ENCODE measurements at places on chromosomes 4 and X.

DNA sequence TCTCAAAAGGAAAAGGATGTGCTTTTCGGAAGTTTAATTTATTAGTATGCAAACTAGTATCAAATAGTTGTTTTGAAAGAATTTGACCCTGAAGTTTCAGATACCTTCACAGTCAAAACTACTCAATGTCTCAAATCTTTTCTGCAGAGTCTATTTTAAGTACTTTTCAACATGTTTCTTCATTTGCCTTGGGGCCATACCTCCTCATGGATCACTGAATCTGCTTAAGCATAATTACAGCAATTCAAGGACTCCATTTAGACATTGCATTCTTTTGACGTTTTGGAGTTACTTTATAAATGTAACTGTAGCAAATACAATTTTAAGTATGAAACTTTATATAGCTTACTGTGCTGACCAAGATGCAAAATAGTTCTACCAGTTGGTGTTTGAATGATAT is 25.5 kb downstream of the PALLD start:
- DNase-seq, result no peak

DNA sequence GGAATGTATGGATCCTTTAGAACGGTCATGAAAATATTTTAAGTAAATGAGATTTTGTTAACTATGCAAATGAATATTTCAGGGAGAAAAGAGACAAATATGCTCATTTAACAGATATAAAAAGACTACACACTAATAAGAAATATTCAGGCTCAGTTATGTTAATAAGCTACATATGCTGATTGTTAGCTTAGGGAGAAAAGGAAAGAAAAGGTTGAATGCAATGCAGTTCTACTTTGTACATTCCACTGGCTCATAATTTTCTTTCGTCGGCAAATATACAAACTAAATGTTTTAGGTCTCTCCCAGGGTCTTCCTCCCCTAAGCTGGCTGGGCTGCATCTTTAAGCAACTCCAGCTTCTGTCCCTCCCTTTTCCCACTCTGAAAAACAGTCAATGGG is 2.7 kb upstream of the RTL3 start:
- no peak for DNase-seq

- DNase-seq, result no peak
Observed at GRCh38 chr4:54779476-54780148, 121.9 kb downstream of the KIT start.

- no peak for DNase-seq
Observed at GRCh38 chr4:931194-931959, 739 bp downstream of the GAK start.

GRCh38 chrX:119495734-119496726 is 27.8 kb downstream of the SLC25A5 start:
- no peak for DNase-seq
